Fibroblast of skin of right biceps (primary cell): ENCODE measurements at places on chromosomes 5 and 9.

DNA sequence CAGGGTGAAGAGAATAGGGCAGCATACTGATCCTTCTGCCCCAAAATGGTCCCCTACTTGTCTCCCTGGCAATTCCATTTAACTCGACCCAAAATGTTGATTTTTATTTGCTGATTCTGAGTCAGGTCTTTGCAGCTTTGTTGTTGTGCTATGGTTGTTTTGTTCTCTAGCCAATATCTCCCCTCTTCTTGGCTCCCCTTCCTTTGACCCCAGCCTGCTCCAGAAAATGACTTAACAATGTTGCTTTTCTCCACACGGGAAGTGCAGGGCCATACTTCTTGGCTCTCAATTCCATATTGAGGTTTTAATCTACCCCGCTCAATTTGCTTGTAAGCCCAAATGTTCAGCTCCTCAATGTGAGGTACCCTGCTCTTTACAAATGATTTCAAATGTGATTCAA, 330.0 kb downstream of the RASEF start:
- DNase-seq, result no peak

DNA sequence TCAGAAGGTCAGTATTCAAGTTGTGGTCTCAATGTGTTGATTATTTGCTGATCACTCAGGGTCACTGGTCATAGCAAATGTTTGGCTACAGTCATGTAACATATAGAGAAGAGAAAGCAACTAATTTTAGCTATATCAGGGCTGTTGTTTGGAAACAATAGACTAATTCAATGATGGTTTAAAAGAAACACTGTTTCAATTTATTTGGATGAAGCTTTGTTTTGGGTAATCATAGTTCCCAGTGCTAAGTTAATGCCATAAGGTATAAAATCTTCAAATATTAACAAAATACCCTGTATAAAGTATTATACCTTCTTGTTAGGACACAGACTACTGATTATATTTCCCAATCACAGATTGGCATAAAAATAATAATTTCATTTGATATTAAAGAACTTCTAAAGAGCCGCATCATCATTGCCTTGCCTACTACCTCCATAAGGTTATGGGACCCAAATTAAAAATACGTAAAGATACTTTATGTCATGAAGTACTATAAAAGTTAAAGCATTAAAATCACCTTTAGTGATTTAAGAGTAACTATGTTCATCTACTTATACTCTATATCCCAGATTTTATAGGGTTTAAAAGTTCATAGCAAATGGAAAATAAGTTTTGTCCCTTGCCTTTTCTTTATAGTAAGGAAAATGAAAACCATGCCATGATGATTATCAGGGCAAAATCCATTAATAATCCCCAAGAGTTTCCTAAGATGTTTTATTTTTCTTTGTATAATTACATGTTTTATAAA, 6.0 kb downstream of the NR3C1 start:
- no peak for DNase-seq

- no peak for DNase-seq
Measured at GRCh38 chr5:61207884-61208283, 45.6 kb upstream of the SMIM15 start.

- DNase-seq, result no peak
Measured at GRCh38 chr9:129306318-129306973, 128.4 kb upstream of the IER5L start.

DNA sequence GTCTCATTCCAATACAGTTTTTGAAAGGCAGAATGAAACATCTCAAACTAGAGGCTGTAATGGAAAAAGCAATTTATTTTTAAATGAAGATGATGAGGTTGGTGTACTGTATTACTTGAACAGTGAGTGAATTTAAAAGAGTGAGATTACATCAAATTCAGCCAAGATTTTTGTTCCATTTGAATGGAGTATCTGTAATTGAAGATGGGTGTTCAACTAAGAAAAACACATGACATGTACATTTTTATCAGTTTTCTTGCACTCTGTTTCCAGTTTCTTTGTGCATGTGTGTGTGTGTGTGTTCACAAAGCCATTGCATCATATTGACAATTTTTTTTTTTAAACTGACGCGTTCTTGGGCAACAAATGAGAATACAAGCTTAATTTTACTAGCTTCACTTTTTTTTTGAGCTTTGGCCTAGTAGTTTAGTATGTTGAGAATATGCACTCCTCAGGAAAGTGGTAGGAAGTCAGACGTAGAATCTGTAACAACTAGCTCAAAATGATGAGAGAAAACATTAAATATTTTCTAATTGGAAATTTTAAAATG, 243.5 kb downstream of the MAST4 start:
- DNase-seq, result no peak

GRCh38 chr5:159616952-159617351, 286.7 kb upstream of the IL12B start:
- DNase-seq, result peak; percentile 54

- no peak for DNase-seq
Measured at GRCh38 chr9:132459661-132460060, 49.6 kb downstream of the CFAP77 start.

DNA sequence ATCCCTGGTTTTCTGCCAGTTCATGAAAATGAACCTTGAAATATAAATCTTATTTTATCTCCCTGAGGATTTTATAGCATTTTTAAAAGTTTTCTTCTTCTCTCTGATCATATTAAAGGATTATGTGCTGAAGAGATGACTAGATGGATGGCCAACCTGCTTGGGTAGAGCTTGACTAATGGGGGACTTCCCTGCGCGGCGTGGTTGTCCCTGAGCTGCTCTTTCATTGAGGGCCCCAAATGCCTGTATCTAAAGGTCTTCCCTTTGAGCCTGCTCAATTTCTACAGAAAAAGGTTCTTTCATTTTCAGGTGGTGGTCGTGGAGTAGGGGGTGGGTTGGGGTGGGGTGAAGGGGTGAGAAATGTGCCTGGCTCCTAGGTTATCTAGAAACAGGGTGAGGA, 20.5 kb upstream of the CDKN2AIPNL start:
- no peak for DNase-seq

GRCh38 chr5:122170620-122171019, 41.3 kb downstream of the ZNF474 start:
- peak; percentile 66 for DNase-seq

DNA sequence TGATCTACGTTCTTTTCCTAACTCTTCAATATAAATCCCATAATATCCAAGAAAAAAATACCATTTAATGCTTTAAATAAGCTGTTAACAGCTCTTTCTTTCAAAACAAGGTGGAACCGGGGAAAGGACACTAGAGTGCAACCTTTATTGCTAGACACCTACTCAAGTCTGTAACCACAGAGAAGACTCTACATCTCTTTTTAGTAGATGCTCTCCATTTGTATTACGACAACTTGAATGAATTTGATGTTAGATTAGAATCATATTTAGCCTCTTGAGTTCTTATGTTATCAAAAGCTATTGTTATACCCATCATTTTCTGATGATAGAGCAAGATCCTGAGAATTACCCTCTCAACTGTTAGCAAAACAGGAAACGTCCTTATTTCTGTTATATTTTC, 246.3 kb downstream of the MLLT3 start:
- DNase-seq, result no peak

DNA sequence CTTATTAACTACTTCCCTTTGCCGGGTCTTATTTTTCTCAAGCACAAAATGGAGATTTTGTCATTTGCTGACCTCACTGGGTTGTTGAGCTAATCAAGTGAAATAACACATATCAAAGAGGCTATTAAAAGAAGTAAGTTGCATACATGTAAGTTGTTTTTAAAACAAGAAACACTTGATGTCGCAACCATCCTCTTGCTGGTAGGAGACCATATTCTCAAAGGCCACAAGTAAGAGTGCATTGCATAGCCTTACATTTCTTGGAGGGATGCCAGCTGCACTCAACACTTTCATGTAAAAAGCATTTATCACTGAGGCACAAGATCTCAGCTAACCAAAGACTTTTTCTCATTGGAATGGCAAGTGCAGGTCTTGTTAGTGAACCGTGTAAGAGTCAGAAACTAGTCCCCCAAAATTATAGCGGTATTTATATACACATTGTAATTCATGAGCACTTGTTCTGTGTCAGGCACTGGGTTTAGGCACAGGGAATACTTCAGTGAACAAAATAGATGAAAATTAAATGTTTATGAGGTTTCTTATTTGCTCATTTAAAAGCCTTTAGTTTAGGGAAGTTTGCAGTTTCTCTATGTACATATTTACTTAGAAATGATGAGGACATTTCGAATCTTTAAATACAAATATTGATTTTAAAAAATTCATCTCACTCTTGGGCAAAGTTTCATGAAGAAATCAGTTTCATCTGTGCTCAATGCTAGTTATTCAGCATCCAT, 72.0 kb downstream of the ZFAND5 start:
- DNase-seq, result peak; percentile 94

GRCh38 chr5:67983251-67984110, 232.1 kb upstream of the PIK3R1 start:
- peak; percentile 85 for DNase-seq
